Glomerular endothelial cell (primary cell): ENCODE measurements at places on chromosomes 2 and 18. TPM values are rescaled to one million over a fixed set of nuclear protein-coding genes. Genes with fewer than 3 reads are reported as not detected.

GRCh38 chr2:62738981-62739936 is 33.7 kb downstream of the EHBP1 start:
- no peak for DNase-seq

DNA sequence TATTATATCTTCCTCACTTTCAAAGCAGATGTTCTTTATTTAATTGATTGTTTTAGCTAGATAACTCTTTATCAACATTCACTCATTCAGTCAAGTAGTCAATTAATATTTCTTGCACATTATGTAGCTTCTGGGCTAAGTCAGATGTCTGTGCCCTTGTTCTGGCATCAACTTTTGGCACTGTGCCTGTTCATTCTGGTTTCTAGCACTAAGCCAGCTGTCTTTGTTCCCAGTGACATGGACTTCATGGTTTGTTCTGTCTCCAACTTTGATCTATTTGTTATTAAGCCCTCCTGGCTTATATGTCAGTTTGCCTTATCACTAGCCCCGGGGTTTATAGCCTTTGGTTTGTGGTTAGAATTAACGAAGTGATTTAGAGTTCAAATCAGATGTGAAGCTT is 247.9 kb upstream of the SYT4 start:
- DNase-seq: no peak

DNA sequence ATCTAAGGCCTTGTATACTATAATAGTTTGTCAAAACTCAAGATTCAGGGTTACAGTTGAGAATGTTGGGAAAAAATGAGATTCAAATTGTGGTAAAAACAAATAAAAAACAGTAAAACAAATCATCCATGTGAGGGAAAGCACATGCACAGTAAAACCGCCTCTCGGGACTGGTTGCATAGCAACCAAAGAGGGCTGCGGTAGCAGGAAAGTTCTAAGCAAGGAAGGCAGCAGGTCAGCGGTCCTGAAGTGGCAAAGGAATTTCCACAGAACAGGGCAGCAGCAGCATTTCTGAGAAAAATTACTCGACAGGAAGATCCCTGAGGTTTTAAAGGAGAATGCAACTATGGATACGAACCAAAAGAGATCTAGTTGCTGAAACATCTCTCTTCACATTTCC is 93.7 kb downstream of the DYNAP start:
- no peak for DNase-seq

DNA sequence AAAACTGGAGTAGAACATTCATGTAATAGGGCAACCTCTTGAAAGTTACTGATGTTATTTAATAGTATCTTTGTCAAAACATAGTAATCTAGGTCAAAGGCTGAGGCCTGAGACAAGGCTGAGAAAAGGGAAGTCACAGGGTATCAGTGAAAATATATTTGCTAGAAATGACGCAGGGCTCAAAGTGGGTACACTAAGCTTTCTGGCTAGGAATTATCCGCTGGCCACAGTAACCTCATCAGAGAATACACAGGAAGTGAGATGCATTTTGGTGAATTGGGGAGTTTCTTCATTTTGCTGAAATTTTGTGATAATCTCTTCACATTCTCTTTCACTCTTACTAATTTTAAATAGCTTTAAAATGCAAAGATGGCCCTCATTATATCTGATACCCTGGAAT is 206.8 kb downstream of the OTX1 start:
- DNase-seq: no peak

GRCh38 chr18:59763541-59764136 is 66.4 kb upstream of the CCBE1 start:
- DNase-seq: no peak

DNA sequence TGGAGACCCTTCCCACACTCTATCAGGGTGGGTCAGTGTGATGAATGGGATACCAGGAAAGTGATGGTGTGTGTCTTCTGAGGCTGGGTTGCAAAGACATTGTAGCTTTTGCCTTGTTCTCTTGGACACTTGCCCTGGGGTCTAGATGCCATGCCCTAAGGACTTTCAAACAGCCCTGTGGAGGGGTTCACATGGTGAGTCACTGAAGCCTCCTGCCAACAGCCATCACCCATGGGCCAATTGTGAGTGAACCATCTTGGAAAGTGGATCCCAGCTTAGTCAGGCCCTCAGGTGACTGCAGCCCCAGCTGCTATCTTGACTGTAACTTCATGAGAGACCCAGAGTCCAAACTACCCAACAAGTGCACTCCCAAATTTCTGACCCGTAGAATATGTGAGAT is 25.8 kb upstream of the IGFBP5 start:
- no peak for DNase-seq

DNA sequence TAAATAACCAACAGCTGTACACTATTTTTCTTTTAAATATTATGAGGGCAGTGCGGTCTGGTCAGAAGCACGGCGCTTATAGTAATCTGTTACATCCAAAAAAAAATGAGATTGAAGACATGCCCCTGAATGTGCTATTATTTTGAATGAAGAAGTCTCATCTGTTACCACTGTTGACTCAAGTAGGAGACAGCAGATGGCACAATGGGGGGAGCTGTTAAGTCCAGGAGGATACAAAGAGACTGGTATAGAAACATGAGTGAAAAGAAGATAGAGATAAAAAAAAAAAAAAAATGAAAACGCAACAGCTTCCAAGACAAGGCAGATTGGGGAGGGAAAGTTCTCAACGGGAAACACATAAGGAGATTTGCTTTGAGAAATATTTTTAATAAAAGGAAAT is 425.5 kb upstream of the PKDCC start:
- DNase-seq: no peak

DNA sequence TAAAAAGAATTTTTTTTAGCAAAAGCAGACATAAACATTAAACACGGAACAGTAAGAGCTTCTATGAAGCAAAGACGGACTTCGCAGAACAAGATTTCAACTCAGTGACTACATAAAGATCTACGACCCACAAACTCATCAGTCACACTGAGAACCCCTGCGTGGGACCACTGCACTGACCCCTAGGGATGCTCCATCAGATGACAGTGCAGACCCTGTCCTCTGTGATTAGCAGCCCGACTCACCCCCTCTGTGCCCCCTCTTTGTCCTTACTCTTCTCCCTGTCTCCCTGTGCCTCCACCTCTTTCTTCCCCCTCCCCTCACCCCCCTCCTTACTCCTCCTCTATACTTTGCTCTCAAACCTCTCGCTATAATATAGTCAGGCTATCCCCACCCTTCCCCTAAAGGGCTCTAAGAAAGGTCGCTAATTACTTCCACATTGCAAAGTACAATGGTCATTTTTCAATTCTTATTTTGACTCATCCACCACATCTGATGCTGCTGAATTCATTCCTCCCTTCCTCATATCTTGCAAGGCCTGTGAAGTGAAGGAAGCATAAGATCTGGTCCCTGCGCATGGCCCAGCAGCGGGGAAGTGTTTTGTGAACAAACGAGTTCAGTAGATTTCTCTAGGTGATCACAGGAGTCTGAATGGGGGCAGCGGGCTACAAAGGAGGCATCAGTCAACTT is 89.3 kb downstream of the CABYR start:
- DNase-seq: no peak

DNA sequence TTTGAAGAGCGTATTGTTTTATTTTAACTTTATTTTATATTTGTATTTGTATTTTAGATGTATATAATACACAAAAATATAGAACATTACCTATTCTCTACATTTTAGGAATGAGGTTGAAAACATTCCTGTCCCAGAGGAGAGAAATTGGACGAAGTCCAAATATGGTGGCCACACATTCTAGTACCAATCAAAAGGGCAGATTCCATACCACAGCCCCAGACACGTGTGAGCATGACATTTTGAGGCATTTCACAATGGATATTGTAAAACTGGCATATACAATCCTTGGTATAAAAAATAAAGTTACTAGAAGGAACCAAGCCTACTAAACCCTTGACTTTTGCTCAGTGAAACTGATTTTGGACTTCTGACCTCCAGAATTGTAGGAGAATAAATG is 50.6 kb downstream of the C2orf76 start:
- no peak for DNase-seq

DNA sequence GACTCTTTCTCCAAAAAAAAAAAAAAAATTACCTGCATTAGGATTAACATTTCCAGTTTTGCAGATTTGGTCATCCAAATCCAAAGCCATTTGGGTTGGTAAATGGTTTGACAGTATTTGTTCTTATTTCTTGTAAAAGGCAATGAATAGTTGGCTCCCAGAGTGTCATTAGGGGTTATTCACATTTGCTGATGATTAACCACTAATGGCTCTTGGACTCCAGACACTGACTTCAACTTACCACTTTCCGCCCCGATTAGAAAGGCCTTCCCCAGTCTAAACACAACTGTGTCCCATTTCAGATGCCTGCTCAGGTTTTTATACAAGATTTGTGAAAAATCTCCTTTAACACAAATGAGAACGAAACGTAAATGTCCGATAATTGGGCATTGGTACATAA is 9.6 kb upstream of the TGIF1 start:
- DNase-seq: no peak

DNA sequence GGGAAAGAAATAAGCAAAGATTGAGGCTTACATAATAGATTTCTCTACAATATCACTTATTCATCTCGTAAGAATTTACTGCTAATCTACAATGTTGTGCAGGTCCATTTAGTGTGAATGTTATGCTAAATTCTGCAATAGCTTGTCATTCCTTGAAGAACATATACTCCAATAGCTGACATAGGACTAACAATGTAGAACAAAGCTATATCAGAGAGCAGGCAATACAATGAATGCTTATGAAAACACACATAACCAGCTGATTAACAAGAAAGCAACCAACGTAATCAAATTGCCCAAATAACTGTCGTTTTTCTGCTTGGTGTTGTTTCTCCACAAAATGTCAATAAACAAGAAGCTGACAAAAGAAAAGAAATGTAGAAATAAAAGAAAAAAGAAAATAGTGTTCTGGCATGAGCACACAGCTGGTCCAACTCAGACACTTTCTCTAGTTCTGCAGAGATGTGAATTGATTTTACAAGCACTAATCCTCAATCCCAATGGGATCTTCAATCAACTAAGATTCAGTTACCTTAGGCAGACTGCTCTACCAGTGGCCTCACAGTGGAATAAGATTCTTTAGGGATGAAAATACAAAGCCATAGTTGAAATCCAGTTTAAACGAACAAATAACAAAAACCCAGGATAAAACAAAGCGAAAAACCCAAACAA is 1024.7 kb upstream of the PIK3C3 start:
- no peak for DNase-seq

DNA sequence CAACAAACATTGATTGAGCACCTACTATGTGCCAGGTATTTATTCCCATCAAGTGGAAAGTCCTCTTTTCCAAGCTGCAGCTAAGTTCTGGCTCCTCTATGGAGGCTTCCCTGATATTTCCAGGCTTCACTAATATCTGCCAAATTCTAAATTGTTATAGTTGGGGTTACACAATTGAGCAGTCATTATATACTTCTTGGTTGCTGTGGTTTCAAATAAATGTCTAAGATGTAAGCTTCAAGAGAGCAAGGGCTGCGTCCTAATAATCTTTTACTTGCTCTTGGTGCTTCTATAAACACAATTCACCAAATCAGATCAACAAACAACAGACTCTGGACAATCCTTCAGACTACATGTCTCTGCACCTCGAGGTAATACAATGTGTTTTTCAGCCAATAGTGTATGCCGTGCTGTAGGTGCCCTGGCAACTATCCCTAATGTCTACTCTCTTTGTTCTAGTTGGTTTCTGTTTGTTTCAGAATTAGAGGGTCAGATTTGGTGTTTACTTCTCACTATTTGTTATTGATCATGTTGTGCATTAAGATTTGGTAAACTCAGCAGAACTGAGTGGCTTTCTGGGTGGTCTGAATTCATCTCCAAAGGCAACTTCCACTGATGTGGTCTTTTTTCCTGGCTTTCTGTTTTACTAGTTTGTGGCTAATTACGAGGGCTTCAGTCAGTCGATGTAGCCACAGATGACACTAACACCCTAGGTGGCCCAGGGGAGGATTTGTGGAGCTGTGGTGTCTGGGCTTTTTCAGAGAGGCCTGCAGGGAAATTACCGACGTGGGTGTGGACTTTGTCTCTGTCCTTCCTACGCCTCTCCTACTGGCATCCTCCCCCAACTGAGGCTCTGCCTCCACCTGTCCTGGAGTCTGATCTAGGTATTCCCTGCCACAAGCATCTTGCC is 50.4 kb downstream of the CDCA7 start:
- no peak for DNase-seq

DNA sequence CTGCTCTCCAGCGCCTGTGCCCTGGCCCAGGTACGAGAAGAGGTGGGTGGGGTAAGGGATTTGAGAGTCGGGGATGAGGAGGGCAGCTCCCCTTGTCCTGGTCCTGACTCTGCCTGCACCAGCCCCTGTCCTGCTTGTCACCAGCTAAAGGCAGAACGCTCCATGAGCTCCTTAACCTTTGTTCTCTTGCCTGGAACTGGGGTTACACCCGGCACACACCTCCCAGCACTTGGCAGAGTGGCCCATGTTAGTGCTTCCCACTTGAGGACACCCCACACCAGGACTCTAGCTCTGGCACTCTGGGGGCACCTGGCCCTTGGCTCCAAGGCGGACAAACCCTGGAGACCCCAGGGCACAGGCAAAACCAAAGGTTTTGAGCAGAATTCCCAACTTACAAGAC is 19.2 kb downstream of the ANO7 start:
- DNase-seq: no peak

GRCh38 chr18:12779456-12779855 is 76.6 kb downstream of the PSMG2 start:
- DNase-seq: no peak

- no peak for DNase-seq
These were observed 211.4 kb downstream of the SH3RF3 start for GRCh38 chr2:109340381-109340780.

Gene GCG
- not detected in 2 replicates for total RNA-seq

Gene SCG2
- total RNA-seq: 0.29 and 0.34 TPM in 2 replicates

Gene FBXO15
- 0.10 and 0.23 TPM in 2 replicates for total RNA-seq

Gene OR6B2
- not detected in 2 replicates for total RNA-seq

Gene RFX8
- 0.10 and 1.6 TPM in 2 replicates for total RNA-seq

Gene FAM237A
- not detected in 2 replicates for total RNA-seq

Gene IL18RAP
- not detected in 2 replicates for total RNA-seq

Gene ABCG8
- total RNA-seq: not detected in 2 replicates
